ENCODE measurements at places on chromosomes 13 and 19. TPM values are rescaled to one million over a fixed set of nuclear protein-coding genes. Genes with fewer than 3 reads are reported as not detected.

DNA sequence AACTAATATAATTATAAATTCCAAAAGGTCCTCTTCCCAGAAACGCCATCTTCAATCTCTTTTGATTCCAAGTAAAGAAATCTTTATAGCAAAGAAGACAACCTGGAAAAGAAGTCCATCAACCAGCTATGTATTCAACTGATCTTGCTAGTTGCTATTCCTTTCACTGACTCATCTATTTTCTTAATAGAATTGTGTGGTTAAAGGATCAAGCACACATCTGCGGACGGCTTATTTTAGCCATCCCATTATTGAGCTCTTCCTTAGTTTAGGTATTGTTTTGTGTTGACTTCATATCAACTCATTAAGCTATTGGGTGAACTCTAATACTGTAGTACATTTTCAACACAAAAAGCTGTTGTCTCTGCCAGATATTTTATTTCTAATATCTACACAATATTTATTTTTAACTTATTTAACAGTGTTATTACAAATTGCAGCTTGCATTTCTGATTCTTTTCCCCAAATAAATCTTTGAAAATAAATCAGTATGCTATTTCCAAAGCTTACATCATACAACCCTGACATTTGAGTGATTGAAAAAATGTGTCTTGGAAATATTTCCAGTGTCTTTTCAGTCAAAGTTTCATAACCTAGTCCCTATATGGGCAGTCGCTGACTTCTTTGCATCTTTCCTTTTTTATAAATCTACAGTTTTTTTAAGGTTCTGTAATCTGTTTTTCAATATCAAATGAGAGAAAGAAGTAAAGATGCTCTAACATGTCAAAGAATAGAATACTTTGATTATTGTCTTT lies 158.8 kb upstream of the SPRY2 start:
- DNase-seq, result peak; percentile 0

- DNase-seq, result no peak
Measured at GRCh38 chr19:5563935-5564612, 3.7 kb downstream of the TINCR start.

Gene ZFP30
- total RNA-seq, result 39.8 TPM

Gene CFAP97D2
- not detected for total RNA-seq

Gene SYNGR4
- total RNA-seq, result not detected

DNA sequence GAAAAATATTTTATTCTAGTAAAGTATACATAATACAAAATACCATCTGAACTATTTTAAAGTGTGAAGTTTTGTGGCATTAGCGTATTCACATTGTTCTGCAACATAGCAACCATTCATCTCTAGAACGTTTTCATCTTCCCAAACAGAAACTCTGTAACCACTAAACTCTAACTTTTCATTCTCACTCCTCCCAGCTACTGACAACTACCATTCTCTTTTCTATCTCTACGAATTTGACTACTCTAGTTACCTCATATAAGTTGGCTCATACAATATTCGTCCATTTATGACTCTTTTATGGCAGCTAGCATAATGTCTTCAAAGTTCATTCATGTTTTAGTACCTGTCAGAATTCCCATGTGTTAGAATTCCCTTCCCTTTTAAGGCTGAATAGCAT lies 150.5 kb upstream of the MIR17HG start:
- DNase-seq, result no peak

DNA sequence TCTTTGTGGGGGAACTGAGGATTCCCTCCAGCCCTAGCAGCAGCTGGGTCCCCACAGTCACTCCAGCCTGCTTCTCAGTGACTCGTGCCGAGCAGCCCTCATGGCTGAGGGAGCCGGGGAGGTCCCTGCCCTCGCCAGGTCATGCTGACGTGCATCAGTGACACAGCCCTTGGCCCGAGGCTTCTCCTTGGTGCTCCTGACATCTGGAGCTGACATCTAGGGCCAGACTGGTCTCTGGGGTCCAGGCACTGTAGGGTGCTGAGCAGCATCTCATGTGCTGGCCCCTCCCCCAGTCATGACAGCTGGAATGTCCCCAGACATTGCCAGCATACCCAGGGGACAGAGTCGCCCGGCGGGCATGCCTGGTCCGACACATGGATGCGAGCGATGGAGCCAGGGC lies 14.4 kb downstream of the COMP start:
- DNase-seq, result peak; percentile 40

Gene TNNT1
- 4.3 TPM for total RNA-seq
